ENCODE measurements at places on chromosomes 2 and 18.

GRCh38 chr2:175187378-175187777 is 5.9 kb upstream of the ATP5MC3 start:
- no peak for DNase-seq

DNA sequence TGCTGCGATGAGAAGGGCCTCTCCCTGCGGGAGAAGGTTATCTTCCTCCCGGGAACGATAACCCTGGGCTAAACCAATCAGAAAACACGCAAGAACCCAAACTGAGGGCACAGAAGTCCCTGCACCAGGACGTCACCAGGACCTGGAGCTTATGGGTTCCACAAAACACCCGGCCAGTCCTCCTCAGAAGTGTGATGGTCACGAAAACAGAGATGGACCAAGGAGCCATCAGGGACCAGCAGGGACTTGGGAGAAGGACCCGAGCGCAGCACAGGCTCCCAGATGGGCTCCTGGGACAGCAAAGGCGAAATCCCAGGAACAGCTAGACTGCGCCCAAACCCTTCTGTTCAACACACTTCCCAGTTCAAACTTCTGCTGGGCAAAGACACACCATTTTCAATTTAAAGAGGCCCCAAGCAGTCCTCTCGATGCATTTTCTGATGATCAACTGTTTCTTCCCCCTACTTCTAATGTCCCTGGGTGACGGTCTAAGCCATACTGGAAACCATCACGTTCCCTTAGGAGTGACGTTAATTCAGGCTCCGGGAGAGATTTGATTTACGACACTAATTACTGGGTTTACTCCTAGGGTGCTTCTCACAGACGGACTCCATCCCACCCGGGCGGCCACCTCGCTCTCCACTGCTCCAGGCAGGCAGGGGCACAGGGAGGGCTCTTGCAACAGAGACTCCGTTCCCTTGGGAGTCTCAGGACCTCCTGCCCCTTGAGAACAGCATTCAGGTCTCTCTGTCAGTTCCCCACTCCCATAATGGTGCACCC is 29.2 kb downstream of the ZNF516 start:
- DNase-seq = no peak

GRCh38 chr2:223669453-223670225 is 67.5 kb upstream of the SCG2 start:
- no peak for DNase-seq

GRCh38 chr2:149766339-149766738 is 178.8 kb upstream of the MMADHC start:
- DNase-seq = no peak

DNA sequence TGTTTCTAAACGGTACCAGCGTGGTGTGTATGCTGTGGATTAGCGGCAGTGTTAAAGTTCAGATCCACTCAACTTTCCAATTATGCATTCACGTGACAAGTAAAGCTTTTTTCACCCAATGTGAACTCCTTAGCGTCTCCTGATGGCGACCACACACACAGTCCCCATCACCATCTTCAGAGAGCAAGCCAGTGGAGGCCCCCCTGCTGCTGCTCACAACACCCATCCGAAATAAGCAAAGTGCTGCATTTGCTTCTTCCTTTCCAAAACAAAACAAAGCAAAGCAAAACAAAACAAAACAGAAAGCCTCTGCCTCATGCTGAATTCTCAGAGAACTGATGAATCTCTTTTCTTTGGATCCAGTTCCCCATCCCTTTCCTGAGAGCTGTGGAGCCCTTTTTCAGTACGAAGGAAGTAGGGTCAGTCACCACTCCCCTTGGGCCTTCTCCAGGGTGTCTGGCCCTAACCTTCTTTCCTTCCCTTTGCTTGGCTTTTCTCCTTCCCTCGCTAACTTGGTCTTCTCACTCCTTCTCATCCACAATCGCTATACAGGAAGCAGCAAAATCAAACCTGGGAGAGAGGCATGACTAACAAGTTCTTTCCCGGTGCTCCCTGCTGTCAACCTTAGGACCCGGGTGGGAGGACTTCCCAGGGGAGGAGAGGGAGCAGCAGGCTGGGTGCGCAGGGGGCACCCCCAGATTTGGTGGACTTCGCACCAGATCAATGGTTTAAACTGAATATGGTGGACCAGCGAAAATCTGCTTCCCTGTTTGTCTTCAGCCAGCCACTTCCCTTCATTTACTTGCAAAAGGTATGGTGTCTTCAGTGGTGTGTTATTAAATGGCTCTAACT is 56.0 kb downstream of the NRP2 start:
- no peak for DNase-seq

GRCh38 chr2:11910971-11911370 is 164.5 kb downstream of the LPIN1 start:
- no peak for DNase-seq

DNA sequence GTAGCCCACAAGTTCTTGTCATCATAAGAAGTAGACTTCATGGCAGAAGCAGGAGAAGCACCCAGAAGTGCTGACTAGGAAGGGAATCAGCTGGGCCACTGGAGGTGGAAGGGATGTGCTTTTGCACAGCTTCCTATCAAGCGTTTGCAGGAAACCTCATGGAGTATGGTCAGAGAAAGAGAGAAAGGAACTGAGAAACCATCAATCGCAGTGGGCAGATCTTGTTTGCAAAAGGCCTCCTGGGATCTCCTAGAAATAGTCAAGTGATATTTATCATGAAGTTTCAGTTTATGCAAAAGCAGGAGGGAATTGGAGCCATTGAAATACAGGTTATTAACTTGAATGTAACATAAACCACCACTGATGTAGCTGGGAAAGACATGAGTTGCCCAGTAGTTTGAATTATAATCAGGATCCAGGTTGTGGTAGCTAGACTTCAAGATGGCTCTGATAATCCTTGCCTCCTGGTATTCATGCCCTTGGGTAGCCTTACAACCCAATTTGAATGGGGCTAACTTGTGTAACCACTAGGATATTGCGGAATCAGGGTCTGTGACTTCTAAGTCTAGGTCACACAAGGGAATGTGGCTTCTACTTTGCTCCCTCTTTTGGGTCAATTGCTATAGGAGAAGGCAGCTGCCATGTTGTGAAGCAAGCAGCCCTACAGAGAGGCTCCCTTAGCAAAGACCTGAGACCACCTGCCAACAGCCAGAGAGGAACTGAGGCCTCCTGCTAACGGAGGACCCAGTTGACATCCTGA is 69.8 kb upstream of the TCF4 start:
- no peak for DNase-seq

GRCh38 chr18:26378701-26379100 is 152.5 kb downstream of the TAF4B start:
- no peak for DNase-seq
